ENCODE measurements at places on chromosomes 11 and 22.

DNA sequence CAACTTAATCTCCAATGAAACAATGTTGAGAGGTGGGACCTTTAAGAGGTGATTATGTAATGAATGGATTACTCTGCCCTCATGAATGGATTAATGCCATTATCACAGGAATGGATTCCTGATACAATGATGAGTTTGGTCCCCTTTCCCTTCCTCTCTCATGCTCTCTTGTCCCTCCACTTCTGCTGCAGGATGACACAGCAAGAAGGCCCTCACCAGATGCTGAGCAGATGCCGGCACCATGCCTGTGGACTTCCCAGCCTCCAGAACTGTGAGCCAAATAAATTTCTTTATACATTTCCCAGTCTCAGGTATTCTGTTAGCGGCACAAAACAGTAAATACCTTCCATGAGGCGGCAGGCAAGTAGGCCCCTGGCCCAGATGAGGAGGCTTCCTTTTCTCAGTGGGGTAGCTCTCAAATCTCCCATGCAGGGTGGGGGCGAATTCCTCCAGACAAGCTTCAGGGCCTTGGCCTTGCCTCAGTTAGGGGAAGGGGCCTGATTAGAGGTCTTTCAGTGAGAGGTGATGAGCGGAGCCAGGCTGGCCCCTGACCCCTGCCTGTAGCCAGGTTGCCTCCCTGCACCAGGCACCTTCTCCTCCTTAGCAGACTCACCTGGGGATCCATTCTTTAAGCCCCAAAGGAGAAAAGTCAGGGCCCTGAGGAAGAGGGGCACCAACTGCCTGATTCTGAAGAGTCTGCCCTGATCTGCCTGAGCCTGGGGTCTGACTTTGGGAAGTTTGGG lies 86.0 kb downstream of the RRM1 start:
- no peak for DNase-seq

- DNase-seq, result peak; percentile 11
Measured at GRCh38 chr11:32006799-32007388, 84.0 kb upstream of the RCN1 start.

- DNase-seq, result no peak
Measured at GRCh38 chr22:50316114-50317065, 8.9 kb upstream of the PLXNB2 start.

GRCh38 chr11:122360875-122361274 lies 244.9 kb upstream of the BLID start:
- no peak for DNase-seq

DNA sequence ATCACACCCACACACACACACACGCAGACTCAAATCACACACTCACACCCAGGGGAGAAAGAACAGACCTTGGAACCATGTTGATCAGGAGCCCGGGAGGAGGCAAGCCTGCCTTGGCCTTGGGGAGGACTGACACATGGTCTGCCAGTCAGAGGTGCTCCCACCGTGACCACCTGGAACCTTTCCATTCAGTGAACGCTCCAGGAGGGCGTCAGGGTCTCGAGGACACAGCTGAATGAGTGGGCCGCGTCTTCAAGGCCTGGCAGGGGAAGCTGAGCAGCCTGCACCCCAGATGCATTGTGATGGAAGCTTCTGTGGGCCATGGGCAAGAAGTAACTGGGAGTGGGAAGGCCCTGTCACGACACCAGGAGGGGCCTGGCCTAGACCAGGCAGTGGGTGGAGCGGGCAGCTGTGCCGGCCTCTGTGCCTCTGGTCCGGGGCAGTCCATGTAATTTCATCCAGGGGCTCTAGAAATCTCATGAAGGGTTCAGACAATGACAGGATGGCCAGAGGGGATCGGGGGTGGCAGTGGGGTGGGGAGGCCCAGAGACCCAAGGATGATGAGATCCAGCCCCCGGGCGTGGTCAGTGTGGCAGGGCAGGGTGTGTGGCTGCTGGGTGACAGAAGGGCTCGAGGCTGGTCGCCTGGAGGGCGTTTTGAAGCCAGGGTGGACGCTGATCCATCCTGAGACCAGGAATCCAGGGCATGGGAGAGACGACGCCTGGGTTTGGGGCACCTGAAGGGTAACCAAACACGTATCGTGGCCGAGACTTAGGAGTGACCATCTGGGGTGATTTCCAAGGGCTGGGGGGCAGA lies 53.7 kb downstream of the IGF2 start:
- no peak for DNase-seq

- no peak for DNase-seq
Measured at GRCh38 chr11:92149996-92150395, 74.6 kb upstream of the FAT3 start.

DNA sequence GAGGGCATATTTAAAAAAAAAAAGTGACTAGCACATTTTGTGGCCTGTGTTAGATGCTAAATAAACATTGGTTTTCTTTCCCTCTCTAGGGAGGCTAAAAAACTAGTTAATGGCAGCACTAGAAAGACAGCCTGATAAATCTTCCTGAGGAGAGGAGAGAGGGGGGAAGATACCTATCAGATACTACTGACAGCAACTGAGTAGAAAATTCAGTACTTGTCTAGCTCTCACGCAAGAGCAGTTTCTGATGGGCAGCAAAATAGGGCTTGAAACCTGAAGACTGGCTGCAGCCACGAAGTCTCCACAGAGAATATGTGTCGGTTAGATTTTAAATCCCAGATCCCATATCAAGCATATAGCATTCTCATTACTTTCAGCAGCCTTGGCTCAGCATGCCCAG lies 388.2 kb downstream of the KCNA4 start:
- DNase-seq, result no peak

- peak; percentile 63 for DNase-seq
Measured at GRCh38 chr11:122367809-122368231, 251.8 kb upstream of the BLID start.

GRCh38 chr11:118129471-118130172 lies 23.0 kb downstream of the SCN4B start:
- DNase-seq, result no peak
